ENCODE measurements at places on chromosomes 11 and 22. TPM values are rescaled to one million over a fixed set of nuclear protein-coding genes. Genes with fewer than 3 reads are reported as not detected.

The WT1 gene
- total RNA-seq, result not detected

The CARD10 gene
- total RNA-seq, result 2.0 TPM

The RASD2 gene
- total RNA-seq, result under 0.01 TPM

The BAIAP2L2 gene
- 1.3 TPM for total RNA-seq

Measured in smooth muscle cell of trachea (primary cell).